ENCODE measurements at places on chromosomes 3 and 15. TPM values are rescaled to one million over a fixed set of nuclear protein-coding genes. Genes with fewer than 3 reads are reported as not detected.

ZNF502 gene
- not detected for total RNA-seq

AADAC gene
- not detected for total RNA-seq

RFT1 gene
- total RNA-seq: 24.6 TPM

ZNF80 gene
- not detected for total RNA-seq

TLR9 gene
- total RNA-seq: not detected

TRIM59 gene
- 25.3 TPM for total RNA-seq

DNA sequence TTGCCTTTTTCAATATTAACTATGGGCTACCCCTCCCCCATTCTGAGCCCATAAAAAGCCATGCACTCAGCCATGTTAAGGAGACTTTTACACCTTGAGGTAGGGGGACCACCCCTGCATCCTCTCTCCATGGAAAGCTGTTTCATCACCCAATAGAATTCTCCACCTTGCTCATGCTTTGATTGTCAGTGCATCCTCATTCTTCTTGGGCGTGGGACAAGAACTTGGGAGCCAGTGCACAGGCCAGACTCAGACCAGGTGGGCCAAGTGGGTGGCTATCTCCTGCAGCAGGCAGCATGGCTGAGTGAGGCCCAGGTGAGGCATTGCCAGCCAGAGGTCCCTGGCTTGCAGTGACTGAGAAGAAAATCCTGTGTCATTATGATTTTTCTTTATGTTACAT lies 357.4 kb upstream of the CDIN1 start:
- H3K4me1 ChIP-seq: peaks cover 10% of the 10 kb centered on the region
- no peak for DNase-seq

GRCh38 chr3:133883641-133884040 lies 12.0 kb downstream of the RAB6B start:
- H3K4me3 ChIP-seq: no peak overlapping the region
- DNase-seq: no peak
- H3K27me3 ChIP-seq: no peaks in the 10 kb centered on the region
- no peaks in the 10 kb centered on the region for H3K36me3 ChIP-seq
- no peak overlapping the region for H3K27ac ChIP-seq

DNA sequence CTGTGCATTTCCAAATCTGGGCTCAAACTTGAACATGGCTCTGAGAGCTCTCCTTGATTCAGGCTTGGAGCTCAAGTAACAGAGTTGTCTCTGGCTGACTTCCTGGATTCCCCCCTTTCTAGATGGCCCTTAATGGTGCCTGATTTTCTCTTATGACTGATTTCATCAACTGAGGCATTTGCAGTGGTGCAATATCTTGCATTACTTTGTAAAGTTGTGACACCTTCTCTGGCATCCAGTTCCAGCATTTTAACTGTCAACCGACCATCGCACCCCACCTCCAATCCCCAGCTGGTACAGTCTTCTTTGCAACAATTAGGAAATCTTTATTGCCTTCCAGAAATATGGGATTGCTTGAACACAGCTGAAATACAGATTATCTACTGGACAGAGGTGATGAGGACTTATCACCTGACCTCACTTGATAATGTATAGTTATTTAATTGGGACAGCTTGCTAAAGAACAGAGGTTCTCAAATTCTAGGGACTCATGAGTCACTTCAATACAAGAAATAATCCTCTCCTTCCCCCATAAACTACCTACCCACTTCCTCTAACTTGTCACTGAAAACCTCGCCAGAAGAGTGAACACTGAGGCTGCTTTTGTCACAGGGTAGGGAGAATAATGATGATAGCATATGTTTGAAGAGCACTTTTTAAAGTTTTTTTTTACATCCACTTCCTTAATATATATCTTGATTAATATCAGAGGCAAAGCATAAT lies 41.8 kb downstream of the FILIP1L start:
- no peak overlapping the region for H3K4me3 ChIP-seq
- peaks cover 50% of the 10 kb centered on the region for H3K4me1 ChIP-seq
- H3K27ac ChIP-seq: no peak overlapping the region
- H3K36me3 ChIP-seq: no peaks in the 10 kb centered on the region
- peak; percentile 54 for DNase-seq
- no peaks in the 10 kb centered on the region for H3K27me3 ChIP-seq

- H3K4me3 ChIP-seq: no peak overlapping the region
- H3K36me3 ChIP-seq: 0 out of 2 replicates have a peak, but pooled peaks cover 4% of the 10 kb centered on the region
- no peak overlapping the region for H3K27ac ChIP-seq
Observed at GRCh38 chr3:13494463-13495350, 14.6 kb downstream of the HDAC11 start.

GRCh38 chr3:33117461-33117860 lies 3.6 kb downstream of the CRTAP start:
- no peaks in the 10 kb centered on the region for H3K27me3 ChIP-seq
- no peak for DNase-seq
- H3K36me3 ChIP-seq: peaks cover 27% of the 10 kb centered on the region
- no peak overlapping the region for H3K27ac ChIP-seq

- peak overlapping the region; percentile 65 for H3K27ac ChIP-seq
- H3K4me3 ChIP-seq: no peak overlapping the region
- no peaks in the 10 kb centered on the region for H3K27me3 ChIP-seq
- H3K36me3 ChIP-seq: no peaks in the 10 kb centered on the region
Observed at GRCh38 chr15:66862940-66863335, 160.9 kb downstream of the SMAD6 start.

GRCh38 chr3:156818273-156818651 lies 7.9 kb upstream of the LEKR1 start:
- peak overlapping the region; percentile 98 for H3K27ac ChIP-seq
- peaks cover 54% of the 10 kb centered on the region for H3K4me1 ChIP-seq
- DNase-seq: peak; percentile 40
- no peaks in the 10 kb centered on the region for H3K27me3 ChIP-seq

DNA sequence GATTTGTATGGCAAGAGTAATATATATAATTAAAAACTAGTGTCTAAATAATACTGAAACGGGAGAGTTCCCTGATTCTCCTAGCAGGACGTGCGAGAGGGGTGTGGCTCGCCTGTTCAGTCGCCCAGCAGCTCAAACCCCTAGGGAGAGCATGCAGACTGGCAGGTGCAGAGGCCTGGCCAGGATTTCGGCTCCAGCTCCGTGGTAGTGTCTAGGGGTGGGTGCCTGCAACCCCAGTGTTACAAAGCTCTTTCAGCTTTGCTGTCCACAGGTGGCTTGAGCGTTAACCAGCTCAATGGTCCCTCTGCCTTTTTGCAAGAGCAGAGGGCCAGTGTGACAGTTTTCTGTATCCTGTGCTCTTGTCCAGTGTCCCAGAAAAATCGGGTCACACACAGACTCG lies 226.6 kb downstream of the ALCAM start:
- peaks cover 25% of the 10 kb centered on the region for H3K4me1 ChIP-seq
- H3K27me3 ChIP-seq: no peaks in the 10 kb centered on the region
- no peaks in the 10 kb centered on the region for H3K36me3 ChIP-seq
- no peak overlapping the region for H3K4me3 ChIP-seq
- DNase-seq: no peak

DNA sequence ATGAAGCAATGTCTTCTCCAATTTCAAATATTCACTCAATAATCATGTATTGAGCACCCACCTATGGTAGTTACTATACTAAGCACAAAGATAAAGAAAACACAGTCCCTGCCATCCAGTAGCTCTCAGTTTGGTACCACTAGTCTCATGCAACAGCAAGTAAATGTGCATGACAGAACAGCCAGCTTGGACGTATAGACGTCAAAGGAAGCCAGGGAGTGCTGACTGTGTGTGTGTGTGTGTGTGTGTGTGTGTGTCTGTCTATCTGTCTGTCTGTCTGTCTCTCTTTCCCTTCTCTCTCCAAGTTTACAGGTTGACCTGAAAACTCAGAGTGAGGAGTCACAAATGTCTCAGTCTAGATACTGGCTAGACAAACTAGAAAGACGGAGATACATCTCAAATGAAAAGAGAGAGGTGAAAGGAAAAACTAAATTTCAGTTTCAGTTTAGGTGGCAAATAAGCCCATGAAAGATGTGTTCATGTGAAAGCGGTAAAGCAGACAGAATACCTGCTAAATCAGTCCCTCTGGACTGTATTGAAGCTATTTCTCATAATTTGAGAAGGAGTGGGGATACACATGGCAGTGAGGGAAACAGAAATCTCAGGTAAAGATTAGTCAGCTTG lies 141.1 kb upstream of the PTPRG start:
- no peak overlapping the region for H3K4me3 ChIP-seq
- no peaks in the 10 kb centered on the region for H3K4me1 ChIP-seq
- H3K27ac ChIP-seq: no peak overlapping the region
- H3K27me3 ChIP-seq: no peaks in the 10 kb centered on the region
- H3K36me3 ChIP-seq: no peaks in the 10 kb centered on the region
- DNase-seq: no peak

GRCh38 chr3:165195640-165196576 lies at the start of gene SLITRK3:
Gene SLITRK3 (minus strand): TSS chr3:165196384. CDS start chr3:165190830, 5,554 bp downstream.
- H3K4me1 ChIP-seq: no peaks in the 10 kb centered on the region
- peak within 1 kb of the TSS; percentile 64 for H3K4me3 ChIP-seq
- no peaks in the 10 kb centered on the region for H3K36me3 ChIP-seq
- no peak within 1 kb of the TSS for H3K27ac ChIP-seq

- no peak for DNase-seq
- no peak overlapping the region for H3K4me3 ChIP-seq
- H3K36me3 ChIP-seq: no peaks in the 10 kb centered on the region
- H3K4me1 ChIP-seq: no peaks in the 10 kb centered on the region
- no peaks in the 10 kb centered on the region for H3K27me3 ChIP-seq
Observed at GRCh38 chr3:126064627-126065258, 19.2 kb downstream of the SLC41A3 start.

GRCh38 chr15:76147906-76148570 lies 88.3 kb downstream of the TMEM266 start:
- H3K4me1 ChIP-seq: peaks cover 11% of the 10 kb centered on the region
- H3K27me3 ChIP-seq: peaks cover 26% of the 10 kb centered on the region
- H3K27ac ChIP-seq: no peak overlapping the region
- peak; percentile 79 for DNase-seq
- no peaks in the 10 kb centered on the region for H3K36me3 ChIP-seq
- peak overlapping the region; percentile 56 for H3K4me3 ChIP-seq

DNA sequence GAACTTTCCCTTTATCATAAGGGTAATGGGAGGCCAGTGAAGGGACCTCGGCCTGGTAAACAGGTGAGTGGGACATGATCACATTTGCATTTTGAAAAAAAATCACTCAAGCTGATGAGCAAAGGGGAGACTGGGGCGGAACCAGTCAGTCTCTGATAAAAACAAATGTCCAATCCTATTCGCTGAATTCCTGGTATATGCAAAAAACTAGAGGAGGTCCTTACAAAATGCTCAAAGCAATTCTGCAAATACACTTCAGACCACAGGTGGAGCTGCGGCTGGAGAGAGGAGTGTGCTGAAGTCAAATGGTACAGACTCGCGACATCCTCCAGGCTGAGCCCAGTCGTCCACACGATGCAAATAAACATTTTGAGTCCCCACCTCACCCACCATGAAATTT lies 166.7 kb downstream of the FOXP1 start:
- no peak overlapping the region for H3K27ac ChIP-seq
- peak; percentile 35 for DNase-seq
- no peaks in the 10 kb centered on the region for H3K36me3 ChIP-seq
- H3K27me3 ChIP-seq: no peaks in the 10 kb centered on the region
- H3K4me1 ChIP-seq: 0 out of 2 replicates have a peak, but pooled peaks cover 3% of the 10 kb centered on the region
- no peak overlapping the region for H3K4me3 ChIP-seq

- H3K27ac ChIP-seq: no peak overlapping the region
Observed at GRCh38 chr3:52373676-52374075, 57.6 kb downstream of the DNAH1 start.

DNA sequence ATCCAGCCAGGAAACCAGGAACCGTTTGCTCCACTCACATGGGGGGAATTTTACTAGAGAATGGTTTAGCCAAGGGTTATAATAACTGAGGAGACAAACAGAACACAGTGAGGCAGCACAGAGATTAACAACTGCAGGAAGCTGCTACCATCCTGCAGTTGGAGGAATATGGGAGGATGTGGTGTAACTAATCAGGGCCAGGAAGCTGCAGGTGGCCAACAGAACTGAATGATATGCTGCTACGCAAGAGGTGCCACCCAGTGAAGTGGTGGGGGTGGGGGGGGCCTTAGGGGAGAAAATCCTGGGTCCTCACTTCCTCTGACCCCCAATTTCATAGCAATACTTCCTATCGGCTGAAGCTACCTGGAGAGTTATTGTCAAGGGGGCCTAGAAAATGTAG lies 306.4 kb upstream of the STT3B start:
- no peaks in the 10 kb centered on the region for H3K27me3 ChIP-seq
- DNase-seq: no peak
- H3K4me3 ChIP-seq: no peak overlapping the region
- H3K36me3 ChIP-seq: no peaks in the 10 kb centered on the region
- H3K27ac ChIP-seq: no peak overlapping the region

GRCh38 chr3:114112696-114113095 lies 56.2 kb downstream of the QTRT2 start:
- H3K36me3 ChIP-seq: no peaks in the 10 kb centered on the region
- no peak overlapping the region for H3K27ac ChIP-seq
- peak; percentile 24 for DNase-seq
- no peaks in the 10 kb centered on the region for H3K4me1 ChIP-seq

DNA sequence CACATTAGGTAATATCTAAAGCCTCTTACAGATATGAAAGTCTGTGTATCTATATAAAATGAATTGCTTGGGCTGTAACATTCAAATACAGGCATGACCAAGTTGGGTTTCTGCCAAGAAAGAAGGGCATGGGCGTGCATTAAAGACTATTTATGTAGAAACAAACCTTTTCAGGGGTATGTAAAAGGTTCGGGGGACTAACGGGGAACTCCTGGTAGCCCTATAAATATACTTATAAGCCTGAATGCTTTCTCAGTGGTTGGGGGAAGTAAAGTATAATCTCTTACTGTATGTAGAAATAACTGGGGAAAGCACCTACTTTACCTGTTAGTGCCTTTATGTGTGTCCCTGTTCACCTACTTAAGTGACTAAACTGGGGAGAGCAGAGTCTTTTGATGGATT lies 154.5 kb upstream of the TBL1XR1 start:
- no peaks in the 10 kb centered on the region for H3K36me3 ChIP-seq
- DNase-seq: no peak
- H3K4me3 ChIP-seq: no peak overlapping the region
- H3K27ac ChIP-seq: no peak overlapping the region
- H3K27me3 ChIP-seq: no peaks in the 10 kb centered on the region

DNA sequence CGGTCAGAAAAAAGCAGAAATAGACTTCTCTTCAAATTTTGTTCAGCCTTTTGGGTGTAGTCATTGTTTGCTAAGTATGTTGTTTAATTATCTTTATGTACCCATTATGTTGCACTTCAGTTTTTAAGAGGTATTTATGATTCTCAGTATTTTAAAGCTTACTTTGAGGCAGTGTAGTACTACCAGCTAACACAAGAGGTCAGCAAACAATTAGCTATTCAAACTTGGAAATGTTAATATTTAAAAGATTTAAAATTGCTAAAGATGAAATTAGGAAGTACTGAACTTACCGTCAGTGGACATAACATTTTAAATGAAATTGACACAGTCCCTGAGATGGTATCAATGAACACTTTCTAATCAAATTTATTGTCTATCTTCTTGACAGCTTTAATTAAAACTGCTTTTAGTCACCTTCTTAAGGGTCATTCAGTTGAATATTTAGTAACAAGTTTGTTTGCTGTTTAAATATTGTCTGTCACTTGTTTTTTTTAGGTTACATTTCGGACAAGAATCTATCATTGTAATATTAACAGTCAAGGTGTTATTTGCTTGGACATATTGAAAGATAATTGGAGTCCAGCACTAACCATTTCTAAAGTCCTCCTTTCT lies 28.1 kb downstream of the NKIRAS1 start:
- peaks cover 45% of the 10 kb centered on the region for H3K36me3 ChIP-seq
- no peak overlapping the region for H3K27ac ChIP-seq
- peaks cover 8% of the 10 kb centered on the region for H3K4me1 ChIP-seq
